OCI-LY7 (cell line): ENCODE measurements at places on chromosomes 1 and 21.

DNA sequence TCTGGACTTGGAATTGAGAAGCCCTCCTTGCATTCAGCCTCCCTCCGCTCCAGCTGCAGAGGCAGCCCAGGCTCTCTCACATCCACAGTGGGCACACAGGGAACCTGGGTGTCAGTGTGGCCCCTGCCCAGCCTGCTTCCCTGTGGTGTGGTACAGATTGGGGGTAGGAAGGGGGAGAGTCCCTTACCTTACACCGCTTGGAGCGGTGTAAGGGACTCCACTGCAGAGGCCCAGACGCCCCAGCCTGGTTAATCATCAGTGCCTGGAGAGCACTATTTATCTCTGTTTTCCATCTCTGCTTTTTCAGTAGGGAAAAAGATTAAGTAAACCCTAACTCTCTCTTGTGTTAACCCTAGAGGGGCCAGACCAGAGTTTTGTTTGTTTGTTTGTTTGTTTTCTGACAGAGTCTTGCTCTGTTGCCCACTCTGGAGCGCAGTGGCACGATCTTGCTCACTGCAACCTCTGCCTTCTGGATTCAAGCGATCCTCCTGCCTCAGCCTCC lies 803 bp upstream of the RHBG start:
- DNase-seq = no peak

GRCh38 chr21:37149411-37149810 lies 76.4 kb downstream of the TTC3 start:
- no peak for DNase-seq

GRCh38 chr1:70247768-70248167 lies 26.6 kb downstream of the SRSF11 start:
- DNase-seq = no peak

- DNase-seq = peak; percentile 70
These were observed 115.0 kb downstream of the SYF2 start for GRCh38 chr1:25117233-25117823.

GRCh38 chr1:77038000-77038399 lies 170.7 kb downstream of the ST6GALNAC5 start:
- DNase-seq = no peak

- no peak for DNase-seq
These were observed 9.0 kb downstream of the MGST3 start for GRCh38 chr1:165639821-165640623.
